ENCODE measurements at places on chromosomes 1 and 21.

GRCh38 chr21:42863504-42863870 is 15.9 kb downstream of the WDR4 start:
- no peak for DNase-seq

DNA sequence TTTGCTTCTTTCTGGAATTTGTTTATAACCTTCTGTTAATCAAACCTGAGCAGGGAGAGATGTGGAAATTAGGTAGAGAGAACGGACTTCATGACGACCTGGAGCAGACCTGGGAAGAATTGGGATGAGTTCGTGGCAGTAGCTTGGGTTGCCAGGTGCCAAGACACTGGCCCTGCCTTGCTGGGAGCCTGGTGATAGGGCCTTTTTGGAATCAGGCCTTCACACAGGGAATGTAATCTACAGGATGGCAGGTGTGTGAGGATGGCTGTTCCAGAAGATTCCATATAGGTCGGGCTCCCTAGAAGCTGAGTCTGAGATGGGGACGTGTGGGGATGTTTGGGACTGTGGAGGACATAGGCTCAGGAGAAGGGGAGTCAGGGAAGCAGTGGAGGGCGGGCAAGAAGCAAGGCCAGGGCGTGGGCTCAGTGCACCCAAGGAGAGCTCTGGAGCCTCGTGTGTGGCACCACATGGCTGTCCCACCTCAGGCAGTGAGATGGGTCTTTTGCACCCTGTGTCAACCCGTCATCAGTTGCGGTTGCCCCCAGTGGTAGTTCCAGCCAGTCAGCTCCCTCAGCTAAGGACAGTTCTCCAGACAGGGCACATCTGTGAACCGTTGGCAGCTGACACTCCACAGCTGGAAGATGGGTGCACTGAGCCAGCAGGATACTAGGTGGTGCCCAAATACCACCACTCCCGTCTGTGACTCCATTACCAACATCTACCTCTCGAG is 395.9 kb downstream of the MATN1 start:
- no peak for DNase-seq

DNA sequence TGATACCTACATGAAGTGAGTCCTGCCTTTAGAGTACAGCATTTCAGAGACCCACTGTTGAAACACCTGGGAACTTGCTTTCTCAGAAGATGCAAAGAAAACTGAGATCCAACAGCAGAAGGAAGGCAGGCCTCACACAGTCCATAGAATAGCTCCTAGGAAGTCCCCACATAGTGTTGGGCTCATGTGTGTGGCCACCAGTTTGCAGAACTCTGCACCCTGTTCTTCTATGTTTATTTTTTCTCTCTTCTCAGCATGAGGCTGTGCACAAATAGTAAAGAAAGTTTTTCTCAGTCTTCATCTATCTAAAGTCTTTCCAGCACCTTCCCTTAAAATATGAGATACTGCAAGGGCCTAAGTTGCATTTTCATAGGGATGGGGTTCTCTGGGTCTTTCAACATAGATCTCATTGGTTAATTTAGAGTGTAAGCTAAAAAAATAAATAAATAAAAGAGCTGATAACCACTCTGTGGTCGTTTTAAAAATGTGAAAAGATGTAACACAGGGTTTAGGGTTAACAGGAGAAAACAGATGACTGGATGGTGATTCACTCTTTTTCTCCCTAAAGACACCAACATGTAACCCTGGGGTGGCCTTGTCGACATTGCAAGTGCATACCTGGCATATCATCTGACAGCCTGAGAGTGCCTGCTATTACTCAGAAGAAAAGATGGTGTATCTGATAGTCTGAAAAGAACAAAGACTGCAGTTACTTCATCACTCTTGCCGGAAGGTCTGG is 94.6 kb downstream of the ZC3H11B start:
- DNase-seq = peak; percentile 11

- DNase-seq = no peak
Observed at GRCh38 chr1:235292790-235293189, 35.2 kb downstream of the ARID4B start.

DNA sequence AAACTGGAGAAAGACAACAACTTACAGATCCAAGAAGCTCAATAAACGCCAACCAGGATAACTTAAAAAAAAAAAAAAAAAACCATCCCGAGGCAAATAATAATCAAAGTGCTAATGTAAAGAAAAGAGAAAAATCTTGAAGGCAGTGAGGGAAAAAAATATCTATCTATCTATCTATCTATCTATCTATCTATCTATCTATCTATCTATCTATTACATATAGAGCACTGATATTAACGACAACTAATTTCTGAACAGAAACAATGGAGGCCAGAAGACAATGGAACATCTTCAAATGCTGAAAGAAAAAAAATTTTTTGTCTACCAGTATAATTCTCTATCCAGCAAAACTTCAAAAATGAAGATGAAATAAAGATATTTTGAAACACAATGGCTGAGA is 18.0 kb downstream of the PACC1 start:
- no peak for DNase-seq

DNA sequence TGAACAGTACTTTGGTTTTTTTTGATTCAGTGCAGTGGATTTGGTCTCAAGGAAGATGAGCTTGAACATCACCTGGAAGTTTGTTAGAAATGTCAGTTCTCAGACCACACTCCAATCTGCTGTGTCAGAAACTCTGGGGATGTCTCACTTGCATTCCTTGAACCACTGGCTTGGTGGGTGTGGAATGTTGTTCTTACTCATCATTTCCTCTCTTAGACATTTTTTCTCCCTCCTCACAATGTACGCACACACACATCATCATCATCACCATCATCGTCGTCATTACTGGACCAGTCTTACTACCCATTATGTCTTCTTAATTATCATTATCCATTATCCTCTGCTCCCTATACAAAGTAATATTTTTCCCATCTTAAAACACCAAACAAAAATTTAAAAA is 91.9 kb upstream of the KCNK2 start:
- peak; percentile 89 for DNase-seq

GRCh38 chr1:36327421-36328087 is 4.1 kb upstream of the EVA1B start:
- DNase-seq = no peak

GRCh38 chr1:242738702-242739645 is 214.5 kb upstream of the PLD5 start:
- DNase-seq = no peak

DNA sequence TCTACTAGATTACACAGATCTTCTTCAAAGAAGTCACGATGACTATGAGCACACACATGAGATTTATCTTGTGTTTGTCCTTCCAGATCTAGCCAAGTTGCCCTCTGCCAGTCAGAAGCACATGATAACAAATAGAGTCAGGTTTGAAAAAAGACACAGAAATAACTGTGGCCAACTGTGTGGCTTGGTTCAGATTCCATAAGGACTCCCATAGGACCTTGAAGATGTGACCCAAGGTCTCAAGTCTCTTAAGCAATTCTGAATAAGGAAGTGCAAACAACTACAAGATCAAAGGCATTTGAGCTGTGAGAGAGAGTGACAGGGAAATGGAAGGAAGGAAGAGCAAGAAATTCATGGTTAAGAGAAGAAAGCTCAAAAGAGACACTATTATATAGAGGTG is 194.0 kb downstream of the PLPP3 start:
- no peak for DNase-seq

- no peak for DNase-seq
Observed at GRCh38 chr1:22761821-22762220, 51.2 kb downstream of the EPHB2 start.

- DNase-seq = no peak
Observed at GRCh38 chr1:209580577-209580976, 2.9 kb upstream of the CAMK1G start.

- no peak for DNase-seq
Observed at GRCh38 chr1:211895126-211895759, 64.7 kb upstream of the LPGAT1 start.

DNA sequence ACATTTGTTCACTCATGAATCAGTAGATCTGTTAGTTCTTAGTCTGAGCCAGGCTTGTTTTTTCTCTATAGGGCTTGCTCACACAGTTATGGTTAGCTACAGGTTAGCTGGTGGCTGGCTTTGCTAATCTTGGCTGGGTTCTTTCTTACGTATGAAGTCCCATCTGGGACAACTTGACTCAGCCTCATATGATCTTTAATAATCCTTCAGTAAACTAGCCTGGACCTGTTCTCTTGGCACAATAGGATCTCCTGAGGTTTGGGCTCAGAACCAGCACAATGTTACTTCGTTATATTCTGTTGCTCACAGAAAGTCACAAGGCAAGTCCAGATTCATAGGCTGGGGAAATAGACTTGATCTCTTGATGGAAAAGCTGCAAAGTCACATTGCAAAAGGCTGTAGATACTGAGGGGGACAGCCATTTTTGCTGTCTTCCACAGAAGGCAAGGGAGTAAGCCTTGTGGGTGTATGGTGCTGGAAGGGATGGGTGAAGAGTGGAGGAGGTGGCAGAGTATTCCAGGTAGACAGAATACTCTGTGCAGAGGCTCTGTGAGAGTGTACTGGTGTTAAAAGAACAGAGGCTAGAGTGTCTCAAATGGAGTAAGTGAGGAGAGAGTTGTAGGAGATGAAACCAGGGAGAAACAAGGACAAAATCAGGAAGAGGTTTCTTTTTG is 24.4 kb downstream of the EFCAB7 start:
- peak; percentile 18 for DNase-seq

GRCh38 chr1:153775458-153776327 is 486 bp downstream of the SLC27A3 start:
- DNase-seq = no peak

- DNase-seq = no peak
Observed at GRCh38 chr1:27042670-27043069, 30.0 kb upstream of the TENT5B start.

DNA sequence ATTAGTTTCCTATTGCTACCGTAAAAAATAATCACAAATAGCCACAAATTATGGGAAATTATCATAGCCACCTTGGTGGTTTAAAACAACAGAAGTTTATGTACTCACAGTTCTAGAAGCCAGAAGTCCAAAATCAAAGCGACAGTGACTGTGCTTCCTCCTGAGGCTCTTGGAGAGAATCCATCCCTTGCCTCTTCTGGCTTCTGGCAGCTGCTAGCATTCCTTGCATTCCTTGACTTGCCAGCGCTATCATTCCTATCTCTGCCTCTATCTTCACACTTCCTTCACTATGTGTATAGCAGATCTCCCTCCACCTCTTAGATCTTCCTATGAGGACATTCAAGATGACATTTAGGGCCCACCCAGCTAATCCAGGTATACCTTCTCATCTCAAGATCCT is 180.1 kb upstream of the USP25 start:
- peak; percentile 15 for DNase-seq

GRCh38 chr1:220135755-220136154 is 41.8 kb downstream of the IARS2 start:
- DNase-seq = no peak

- no peak for DNase-seq
Observed at GRCh38 chr1:203041351-203041932, 15.2 kb downstream of the PPFIA4 start.

GRCh38 chr1:224763126-224763775 is 147.1 kb downstream of the CNIH3 start:
- DNase-seq = no peak

DNA sequence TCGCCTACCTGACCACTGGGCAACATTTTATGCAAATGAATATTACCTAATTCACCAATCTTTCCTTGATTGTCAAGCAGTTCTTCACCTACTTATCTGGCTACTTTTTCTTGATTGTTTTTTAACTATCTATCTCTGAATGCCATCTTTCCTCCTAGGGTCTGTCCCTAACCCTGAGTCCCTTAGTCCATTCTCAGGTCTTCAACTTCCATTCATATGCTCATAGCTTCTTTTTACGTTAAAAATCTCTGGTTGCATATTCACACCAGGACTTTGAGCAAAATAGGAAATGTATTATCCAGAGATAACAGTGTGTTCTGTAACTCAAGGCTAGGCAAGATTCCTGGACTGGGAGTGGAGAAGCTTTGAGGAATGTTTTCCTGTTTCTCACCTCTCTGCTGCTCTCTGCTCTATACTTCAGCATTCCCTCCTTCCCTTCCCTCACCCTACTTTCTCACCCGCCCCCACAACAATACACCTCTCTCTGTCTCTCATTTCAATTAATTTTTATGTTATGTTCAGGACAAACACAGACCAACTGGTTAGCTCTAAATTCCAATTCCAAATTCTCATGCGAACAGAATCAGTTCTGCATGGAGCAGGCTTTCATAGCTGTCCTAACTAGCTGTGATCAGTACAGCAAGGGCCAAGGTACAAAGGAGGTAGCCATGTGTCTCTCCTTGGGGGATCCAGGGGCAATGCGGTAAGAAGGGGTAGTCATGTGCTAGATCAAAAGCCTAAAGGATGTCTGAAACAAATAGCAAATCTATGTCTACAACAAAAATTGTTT is 278.4 kb downstream of the USH2A start:
- DNase-seq = no peak

DNA sequence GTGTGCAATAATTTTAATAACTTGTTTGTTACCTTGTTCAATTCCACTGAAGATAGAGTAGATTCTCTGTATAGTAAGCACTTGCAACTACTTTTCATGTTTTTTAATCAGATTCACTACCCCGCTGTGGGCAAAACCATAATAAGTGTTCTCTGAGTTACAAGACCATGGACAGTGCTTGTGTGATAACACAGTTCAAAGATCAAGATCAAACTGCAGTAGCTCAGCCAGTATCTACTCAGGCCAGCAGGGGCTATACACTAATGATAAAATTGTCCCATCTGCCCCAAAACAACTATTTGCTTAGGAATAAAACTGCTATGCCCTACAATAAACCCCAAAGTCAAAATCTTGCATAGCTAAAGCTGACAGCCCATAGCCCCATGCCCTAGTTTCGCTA is 129.6 kb downstream of the LRRC7 start:
- DNase-seq = no peak

GRCh38 chr1:9069326-9070100 is at the start of gene SLC2A5:
Gene SLC2A5 (minus strand): TSS chr1:9069635. CDS start chr1:9069536, 99 bp downstream.
- DNase-seq = no peak

GRCh38 chr1:157652859-157653493 is 47.6 kb downstream of the FCRL3 start:
- DNase-seq = no peak

GRCh38 chr1:101300916-101301315 is 64.1 kb downstream of the S1PR1 start:
- no peak for DNase-seq

GRCh38 chr1:26921126-26921539 is 410 bp upstream of the NUDC start:
- DNase-seq = no peak

- no peak for DNase-seq
Observed at GRCh38 chr1:61183471-61184039, 101.2 kb downstream of the NFIA start.

GRCh38 chr1:236534151-236534651 is 10.4 kb downstream of the LGALS8 start:
- no peak for DNase-seq

DNA sequence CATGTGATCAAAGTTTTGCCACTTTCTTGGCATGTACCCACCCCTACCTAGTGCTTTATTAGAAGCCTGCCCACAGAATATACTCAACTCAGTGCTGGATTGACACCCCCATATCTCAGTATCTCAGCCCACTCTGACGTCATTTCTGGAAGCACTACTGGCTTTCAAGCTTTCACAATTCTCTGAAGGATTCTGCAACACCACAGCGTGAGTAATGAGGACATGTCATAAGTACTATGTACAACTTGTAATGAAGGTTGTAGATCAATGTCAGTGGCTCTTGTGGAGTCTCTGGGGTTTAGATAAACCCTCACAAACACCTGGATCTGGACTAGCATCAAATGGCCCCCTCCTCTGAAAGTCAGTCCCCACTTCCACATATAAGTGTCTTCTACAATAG is 57.2 kb downstream of the TNFSF4 start:
- peak; percentile 48 for DNase-seq
